Stimulated activated CD8-positive, alpha-beta memory T cell treated with anti-CD3 and anti-CD28 coated beads, Interleukin-7, amount 100 ng/mL, for 1 hour (primary cell): ENCODE measurements at places on chromosomes 6 and 20.
A peak's percentile ranks its signal among the peaks of the same experiment; 100 is the strongest.

DNA sequence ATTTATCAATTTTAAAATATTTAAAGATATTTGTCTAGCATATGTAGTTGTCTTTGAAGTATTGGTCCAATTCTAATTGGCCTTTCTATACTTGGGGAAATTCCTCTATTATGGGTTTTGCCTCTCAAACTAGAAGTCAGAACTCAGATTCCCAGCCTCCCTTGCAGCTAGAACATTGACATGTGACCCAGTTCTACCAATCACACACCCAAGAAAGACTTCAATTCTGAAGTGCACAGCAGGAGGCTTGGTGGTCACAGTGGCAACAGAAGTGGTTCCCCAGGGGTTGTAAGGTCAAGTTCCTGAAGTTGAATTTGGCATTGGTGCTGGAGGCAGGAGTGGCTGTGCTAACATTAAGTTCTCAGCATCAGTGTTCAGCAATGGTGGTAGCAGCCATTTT is 14.8 kb upstream of the FKBP5 start:
- no peak for DNase-seq

GRCh38 chr6:112933947-112934346 is 586.8 kb downstream of the RFPL4B start:
- no peak for DNase-seq

DNA sequence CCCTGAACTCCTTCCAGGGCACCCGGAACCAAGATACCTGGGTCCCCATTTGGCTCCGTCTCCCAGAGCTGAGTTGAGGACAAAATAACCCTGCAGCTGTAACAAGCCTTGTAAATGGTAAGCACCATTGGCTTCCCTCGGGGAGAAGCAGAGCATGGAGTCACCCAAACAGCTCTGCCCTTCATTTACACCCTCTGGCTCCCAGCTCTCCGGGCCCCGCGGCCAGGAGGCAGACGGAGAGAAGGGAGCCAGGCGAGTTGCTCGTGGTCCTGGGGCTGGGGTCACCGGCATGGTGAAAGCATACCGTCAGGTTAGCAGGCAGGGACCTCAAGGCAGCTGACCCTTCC is 2.1 kb downstream of the TFEB start:
- DNase-seq: no peak

- DNase-seq: no peak
Measured at GRCh38 chr6:1385129-1386037, 4.0 kb upstream of the FOXF2 start.

DNA sequence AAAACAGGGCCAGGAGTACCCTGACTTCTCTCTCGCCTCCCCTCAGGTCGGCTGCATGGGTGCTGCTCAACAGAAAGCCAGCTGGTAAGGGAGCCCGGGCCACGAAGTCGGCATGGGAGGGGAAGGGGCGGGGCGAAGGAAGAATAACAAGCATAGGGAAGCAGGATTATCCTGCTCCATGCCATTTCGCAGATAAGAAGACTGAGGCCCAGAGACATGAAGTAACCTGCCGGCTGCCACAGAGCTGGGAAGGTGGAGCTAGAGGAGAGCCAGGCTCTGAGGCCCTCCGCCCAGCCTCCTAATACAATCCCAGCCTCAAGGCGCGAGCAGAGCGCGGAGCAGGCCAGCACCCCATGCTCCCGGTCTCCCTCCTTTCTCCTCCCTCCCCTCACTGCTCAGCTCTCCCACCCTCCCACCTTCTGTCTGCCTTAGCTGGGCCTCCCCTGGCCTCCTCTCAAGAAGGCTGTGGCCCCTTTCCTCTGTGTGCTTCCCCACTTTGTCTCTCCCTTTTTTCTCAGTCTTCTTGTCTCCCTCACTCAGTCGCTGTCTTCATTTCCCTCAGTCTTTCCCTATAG is 13.2 kb upstream of the HMGA1 start:
- no peak for DNase-seq

GRCh38 chr6:63592886-63593285 is 20.6 kb downstream of the LOC128125822 start:
- no peak for DNase-seq

DNA sequence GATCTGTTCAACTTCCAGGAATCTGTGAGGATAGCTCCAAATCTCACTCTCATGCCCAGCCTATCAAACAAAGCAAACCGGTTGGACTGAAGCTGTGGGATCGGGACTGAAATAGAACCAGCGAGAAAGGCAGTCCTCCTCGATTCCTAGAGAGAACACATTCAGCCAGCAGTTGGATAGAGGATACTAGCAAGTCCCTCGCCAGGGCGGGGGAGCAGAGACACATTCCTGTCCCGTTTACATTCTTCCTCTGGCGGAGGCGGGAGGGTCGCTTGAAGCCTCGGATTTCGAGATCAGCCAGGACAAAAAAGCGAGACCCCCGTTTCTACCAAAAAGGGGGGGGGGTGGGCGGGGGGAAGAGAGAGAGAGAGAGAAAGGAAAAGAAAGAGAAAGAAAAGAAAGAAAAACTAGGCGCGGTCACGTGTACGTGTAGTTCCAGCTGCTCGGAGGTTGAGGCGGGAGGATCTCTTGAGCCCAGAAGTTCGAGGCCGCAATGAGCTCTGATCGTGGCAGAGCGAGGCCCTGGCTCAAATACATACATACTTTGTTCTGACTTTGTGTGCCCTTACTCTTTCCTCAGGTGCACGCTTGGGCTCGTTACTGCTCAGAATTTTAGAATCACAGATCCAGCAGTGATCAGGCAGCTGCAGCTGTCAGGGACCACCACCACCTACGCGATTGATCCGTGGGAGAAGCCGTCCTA is 19.5 kb downstream of the ZNF311 start:
- no peak for DNase-seq

DNA sequence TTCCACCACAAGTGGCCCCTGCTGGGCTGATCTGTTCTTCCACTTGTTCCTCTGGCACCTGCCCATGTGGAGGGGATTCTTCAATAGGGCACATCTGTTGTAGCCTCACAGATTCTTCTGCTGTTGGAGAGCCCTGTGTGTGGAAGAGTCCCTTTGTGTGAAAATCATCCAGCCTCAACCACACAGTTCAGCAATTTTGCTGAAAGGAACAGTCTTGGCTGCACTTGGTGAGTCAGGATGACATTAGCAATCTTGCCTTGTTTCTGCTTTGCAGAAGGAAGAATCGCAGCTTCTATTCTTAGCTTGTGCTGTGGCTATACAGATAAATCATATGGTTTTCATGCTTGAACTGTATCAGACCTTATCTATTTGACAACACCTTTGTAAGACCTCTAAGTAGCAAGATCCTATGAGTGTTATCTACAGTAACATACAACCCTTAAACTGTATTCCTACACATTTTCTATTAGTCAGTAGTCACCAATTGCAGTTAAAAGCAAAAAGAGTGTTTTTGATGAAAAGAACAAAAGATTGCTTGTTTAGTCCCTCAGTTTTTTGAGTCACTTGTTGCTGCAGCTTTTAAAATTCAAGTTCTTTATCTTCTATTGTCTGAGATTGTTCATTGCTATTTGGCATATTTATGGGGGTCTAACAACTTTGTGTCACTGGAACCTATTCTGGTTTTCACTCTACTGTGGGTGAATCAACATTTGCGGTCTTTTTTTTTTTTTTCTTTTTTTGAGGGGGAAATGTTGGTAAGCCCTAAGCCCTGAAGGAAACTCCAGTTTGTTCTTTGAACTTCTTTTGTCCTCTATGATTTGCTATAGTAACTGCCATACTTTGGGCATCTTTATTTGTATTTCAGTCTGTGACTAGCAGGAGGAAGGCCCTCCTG is 231.6 kb downstream of the TFAP2B start:
- DNase-seq: no peak

DNA sequence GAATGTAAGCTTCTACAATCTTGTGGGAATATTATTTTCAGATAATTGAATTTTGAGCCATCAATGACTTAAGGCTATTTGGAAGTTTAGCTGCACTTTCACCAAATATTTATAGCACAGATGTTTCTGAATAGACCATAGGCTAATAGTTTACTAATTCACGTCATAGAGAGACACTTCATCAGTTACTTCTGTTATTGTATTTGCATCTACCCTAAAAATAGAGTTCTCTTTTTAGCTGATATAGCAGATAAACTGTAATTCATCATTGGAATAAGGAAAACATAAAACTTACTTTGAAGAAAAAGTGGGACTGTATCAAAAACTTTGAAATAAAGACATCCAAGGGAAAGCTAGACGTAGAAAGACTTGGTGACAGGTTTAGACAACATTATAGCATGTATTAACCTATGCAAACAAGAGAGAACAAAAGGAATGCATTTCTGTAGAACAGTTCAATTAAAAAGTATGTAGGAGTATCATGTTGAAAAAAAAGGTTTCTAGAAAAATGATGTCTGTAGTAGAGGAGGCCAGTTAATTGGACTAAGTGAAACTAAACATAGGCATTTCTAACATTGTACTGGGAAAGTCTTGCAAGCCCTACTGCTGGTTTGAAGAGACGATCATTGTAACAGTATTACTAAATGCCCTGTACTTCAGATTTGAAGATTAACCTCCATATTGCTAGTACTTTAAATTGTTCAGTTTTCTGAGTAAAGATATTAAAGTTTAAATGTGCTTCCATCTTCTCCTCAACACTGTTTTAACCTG is 123.3 kb downstream of the ZFAND3 start:
- no peak for DNase-seq

DNA sequence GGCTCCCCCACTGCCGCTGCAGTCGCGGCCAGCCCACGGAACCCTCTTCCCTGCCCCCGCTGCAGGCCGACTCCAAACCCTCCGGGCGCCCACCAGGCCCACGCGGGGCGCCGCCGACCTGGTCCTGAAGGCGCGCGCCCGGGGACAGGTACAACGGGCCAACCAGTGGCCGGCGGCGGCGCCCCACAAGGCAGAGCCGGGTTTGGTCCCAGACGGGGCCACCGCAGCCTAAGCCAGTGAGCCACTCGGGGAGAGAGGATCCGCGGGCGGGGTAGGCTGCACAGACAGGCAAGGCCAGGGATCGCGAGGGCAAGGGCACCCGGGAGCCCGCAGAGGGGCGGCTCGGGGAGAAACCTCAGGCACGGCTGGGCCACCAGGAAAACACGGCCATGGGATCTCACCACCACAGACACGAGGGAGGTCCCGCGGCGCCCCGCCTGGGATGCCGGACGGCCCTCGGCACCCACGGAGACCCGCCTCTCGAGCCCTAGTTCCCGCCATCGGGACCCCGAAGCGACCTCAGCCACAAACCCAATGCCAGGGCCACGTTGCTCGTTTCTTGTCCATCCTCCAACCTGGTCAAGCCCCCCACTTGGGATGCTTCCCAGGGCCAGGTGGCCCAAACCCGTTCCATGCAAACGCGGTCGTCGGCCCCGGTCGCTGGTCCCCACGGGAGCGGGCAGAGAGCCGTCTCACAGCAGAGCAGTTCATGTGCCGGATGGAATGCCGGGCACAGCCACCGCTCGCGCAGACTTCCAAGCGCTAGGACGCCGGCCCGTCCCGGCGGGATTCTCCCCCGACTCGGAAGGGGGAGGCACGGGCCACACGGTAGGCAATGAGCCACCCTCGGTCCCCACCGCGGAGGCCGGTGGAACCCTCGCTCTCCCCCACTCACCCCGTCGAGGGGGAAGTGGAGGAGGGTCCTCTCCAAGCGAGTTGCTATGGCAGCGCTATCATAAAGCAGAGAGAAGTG is 1956.6 kb upstream of the DEFB115 start:
- no peak for DNase-seq

GRCh38 chr6:115133790-115134189 is 791.0 kb upstream of the HS3ST5 start:
- no peak for DNase-seq

GRCh38 chr20:54047720-54048119 is 22.7 kb downstream of the BCAS1 start:
- no peak for DNase-seq

DNA sequence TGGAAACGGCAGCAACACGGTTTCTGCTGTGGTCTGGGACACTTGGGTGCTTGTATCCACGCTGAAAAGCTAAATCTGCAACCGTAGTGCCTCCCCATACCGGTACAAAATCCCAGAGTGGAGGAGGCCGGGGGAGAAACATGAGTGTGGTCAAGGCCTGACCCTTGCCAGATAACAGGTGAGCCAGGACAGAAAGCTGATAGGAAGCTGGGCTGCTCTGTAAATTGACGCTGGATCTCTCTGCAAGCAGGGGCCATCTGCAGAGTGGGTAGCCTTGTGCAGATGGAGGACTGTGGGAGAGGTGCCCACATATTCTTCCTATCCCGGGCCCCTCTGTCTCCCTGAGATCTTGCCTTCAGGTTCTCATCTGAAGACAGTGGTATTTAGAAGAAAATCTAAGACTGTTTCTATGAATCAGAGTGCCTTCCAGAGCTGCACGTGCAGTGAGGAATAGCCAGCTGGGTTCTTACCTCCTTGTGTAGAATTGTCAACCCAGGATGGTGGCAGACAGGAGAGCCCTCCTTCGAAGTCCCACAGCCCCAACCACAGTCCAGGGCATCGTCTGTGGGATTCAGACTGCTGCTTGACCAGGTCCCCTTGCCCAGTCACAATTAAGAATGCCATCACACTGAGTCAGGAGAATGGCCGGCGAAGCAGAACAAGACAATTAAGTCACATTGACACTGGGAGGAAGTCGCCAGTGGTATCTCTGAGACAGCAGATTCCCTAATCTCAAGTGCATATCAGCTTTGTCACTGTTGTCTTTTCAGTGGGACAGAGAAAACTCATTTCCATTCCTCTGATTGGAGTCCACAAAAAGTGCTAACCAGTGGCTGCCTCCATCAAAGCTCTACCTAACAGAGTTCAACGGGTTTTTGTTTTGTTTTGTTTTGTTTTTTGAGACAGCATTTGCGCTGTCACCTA is 100.0 kb upstream of the RIPOR2 start:
- no peak for DNase-seq

DNA sequence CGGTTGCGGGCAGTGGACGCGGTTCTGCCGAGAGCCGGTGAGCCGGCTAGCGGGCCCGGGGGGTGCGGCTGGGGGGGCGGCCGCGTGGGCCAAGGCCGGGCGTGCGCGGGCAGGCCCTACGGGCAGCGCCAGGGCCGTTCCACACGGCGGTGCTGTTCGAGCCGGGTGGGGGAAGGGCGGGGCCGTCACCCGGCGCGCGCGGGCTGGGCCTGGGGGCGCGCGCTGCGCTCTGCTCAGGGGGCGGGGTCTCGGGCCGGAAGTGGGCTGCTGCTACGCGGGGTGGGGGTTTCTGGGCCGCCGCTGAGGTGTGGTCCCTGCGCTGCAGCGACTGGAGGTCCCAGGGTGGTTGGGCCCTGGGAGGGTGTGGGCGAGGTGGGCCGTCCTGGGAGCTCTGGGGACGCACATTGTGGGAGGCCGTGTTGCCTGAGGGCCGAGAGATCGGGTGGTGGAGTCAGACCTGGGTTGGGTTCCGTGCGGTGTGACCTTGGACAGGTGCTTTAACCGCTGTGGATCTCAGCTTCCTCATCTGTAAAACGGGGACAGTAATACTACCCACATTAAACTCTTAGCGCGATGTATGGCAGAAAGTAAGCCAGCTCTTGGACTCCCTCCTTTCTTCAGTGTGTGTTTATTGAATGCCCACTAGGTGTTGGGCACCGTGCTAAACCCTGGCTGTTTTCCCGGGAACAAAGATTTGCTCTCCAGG is 391 bp downstream of the MAPRE1 start:
- peak; percentile 45 for DNase-seq

DNA sequence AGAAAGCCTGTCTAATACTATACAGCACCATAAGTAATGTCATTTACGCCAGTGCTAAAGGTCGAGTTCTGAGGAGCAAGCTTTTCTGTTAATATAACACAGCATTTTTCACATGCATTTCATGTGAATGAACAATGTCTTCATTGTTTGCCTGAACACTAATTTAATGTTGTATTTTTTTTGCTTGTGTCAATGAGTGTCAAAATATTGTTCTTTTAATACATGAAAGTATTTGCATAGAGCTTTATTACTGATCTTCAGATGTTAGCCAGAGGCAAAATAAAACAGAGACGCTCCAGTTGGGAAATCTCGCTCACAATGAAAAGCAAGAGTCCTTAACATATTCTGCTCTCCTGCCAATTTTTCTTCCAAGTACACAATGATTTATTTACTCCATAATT is 151.8 kb downstream of the FOXC1 start:
- no peak for DNase-seq

- no peak for DNase-seq
Measured at GRCh38 chr6:25370178-25371036, 91.2 kb downstream of the CARMIL1 start.
